GM12878 (cell line): ENCODE measurements at places on chromosomes 7 and 10.
A peak's percentile ranks its signal among the peaks of the same experiment; 100 is the strongest.

GRCh38 chr7:30451539-30452279, 26.9 kb downstream of the NOD1 start:
- no peak for DNase-seq
- no peaks in the 10 kb centered on the region for H3K4me1 ChIP-seq
- H3K4me3 ChIP-seq, result no peak overlapping the region

- H3K27ac ChIP-seq, result peak overlapping the region; percentile 92
- DNase-seq, result peak; percentile 98
- no peak overlapping the region for H3K4me3 ChIP-seq
Observed at GRCh38 chr7:23594879-23595604, 2.1 kb upstream of the CCDC126 start.

- no peaks in the 10 kb centered on the region for H3K27me3 ChIP-seq
- no peak overlapping the region for H3K4me3 ChIP-seq
- H3K27ac ChIP-seq, result no peak overlapping the region
Observed at GRCh38 chr10:83522456-83522855, 616.9 kb upstream of the GHITM start.

DNA sequence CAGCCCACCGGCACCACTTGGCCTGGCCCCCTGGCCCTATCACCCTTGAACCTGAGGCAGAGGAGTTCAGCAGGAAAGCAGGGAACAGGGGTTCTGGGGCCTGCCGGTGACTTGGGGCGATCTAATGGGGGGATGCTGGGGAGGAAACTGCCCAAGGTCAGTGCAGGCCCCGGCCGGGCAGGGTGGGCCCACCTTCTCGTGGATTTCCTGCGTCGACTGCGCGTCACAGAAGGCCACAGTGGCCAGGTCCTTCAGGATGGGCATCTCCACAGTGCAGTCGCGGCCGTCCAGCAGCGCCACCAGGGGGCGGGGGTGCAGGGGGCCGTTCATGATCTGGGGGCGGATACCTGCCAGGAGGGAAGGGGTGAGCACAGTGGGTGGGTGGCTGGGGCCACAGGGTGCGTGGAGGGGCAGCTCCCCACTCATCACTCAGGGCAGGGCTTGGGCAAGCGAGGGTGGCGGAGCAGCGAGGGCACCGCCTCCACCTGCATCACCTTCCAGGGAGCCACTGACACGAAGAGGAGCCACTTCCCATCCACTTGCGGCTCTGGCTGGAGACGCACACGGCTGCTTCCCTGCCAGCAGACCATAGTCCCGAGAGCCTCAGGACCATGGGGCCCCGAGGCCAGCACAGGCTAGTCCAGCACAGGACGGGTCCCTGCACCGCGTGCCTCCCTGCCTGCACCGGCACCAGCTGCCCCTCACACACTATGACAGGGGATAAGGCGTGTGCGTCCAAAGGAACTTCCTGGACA, 61.4 kb downstream of the ZRANB1 start:
- no peak for DNase-seq
- H3K4me3 ChIP-seq, result no peak overlapping the region
- H3K27me3 ChIP-seq, result no peaks in the 10 kb centered on the region
- no peaks in the 10 kb centered on the region for H3K36me3 ChIP-seq

GRCh38 chr7:45026984-45027773, 27.2 kb downstream of the CCM2 start:
- DNase-seq, result peak; percentile 40
- no peaks in the 10 kb centered on the region for H3K27me3 ChIP-seq
- peak overlapping the region; percentile 98 for H3K27ac ChIP-seq
- H3K4me3 ChIP-seq, result peak overlapping the region; percentile 58
- peaks cover 33% of the 10 kb centered on the region for H3K4me1 ChIP-seq
- no peaks in the 10 kb centered on the region for H3K36me3 ChIP-seq

DNA sequence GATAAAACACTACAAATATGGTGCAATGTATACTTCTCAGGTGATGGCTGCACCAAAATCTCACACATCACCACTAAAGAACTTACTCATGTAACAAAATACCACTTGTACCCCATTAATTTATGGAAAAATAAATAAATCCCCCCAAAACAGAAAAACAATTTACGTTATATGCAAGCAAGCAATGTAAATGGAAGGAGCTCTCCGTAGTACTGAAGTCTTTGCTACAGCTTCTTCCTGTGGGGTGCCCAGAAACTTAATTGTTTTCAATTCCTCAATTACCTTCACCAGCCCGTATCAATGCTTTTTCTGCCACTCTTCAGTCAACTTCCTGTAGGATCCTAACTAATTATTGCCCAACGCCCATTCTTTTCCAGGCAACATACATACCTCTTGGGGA, 138.1 kb downstream of the RELN start:
- H3K27ac ChIP-seq, result no peak overlapping the region
- no peak overlapping the region for H3K4me3 ChIP-seq
- DNase-seq, result no peak
- no peaks in the 10 kb centered on the region for H3K36me3 ChIP-seq

GRCh38 chr7:14414274-14414986, 425.0 kb upstream of the ETV1 start:
- no peaks in the 10 kb centered on the region for H3K27me3 ChIP-seq
- no peaks in the 10 kb centered on the region for H3K4me1 ChIP-seq
- H3K4me3 ChIP-seq, result no peak overlapping the region
- no peak for DNase-seq
- no peaks in the 10 kb centered on the region for H3K36me3 ChIP-seq

- peaks cover 5% of the 10 kb centered on the region for H3K27me3 ChIP-seq
- no peaks in the 10 kb centered on the region for H3K4me1 ChIP-seq
- DNase-seq, result no peak
- no peak overlapping the region for H3K4me3 ChIP-seq
Observed at GRCh38 chr10:113620936-113621335, 42.9 kb downstream of the NRAP start.
